ENCODE measurements at places on chromosomes 6 and 20.

DNA sequence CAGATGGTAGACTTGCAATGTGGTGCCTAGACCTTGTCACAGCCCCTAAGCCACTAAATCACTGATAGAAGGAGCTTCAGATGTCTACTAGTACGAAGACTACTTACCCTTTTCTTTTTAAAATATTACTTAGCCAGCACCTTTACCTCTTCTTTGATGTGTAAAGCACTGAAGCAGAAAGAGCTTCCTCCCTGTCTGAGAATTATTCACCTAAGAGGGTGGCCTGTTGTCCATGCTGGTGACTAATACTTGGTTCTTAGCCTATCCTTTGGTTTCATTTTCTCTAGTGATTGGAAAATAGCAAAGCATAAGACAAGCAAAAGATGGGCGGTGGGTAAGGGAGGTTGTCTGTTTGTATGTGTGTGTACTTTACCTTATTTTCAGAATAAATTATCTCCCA, 794.6 kb downstream of the TFAP2A start:
- DNase-seq = no peak

- DNase-seq = no peak
These were observed 144.0 kb downstream of the BCKDHB start for GRCh38 chr6:80250391-80250997.

GRCh38 chr6:33481192-33481591, 26.8 kb downstream of the ZBTB9 start:
- no peak for DNase-seq

- peak; percentile 83 for DNase-seq
These were observed 343.4 kb downstream of the CDC5L start for GRCh38 chr6:44730771-44731391.

All from NCI-H526 (cell line).